Stimulated activated CD8-positive, alpha-beta memory T cell treated with anti-CD3 and anti-CD28 coated beads, Interleukin-4, amount 100 ng/mL, for 4 hours (primary cell): ENCODE measurements at places on chromosomes 1 and 21.

DNA sequence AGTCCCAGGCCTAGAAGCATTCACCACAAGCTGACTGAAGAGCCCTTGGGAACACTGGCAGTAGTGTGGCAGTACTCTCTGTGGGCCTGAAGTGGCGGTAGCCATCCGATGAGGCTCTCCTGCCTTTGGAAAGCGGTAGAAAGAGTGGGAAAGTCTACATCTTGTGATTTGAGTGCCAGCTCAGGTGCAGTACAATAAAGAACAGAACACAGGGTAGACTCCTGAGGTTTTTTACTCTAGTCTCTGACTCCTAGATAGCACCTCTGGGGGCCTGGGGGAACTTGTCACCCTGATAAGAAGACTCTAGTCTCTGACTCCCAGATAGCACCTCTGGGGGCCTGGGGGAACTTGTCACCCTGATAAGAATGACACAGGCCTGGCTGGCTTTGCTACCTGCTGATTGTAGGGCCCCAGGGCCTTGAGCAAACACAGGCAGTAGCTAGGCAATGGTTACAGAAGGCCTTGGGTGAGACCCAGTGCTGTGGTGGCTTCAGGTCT lies 18.0 kb upstream of the IL20 start:
- no peak for DNase-seq

DNA sequence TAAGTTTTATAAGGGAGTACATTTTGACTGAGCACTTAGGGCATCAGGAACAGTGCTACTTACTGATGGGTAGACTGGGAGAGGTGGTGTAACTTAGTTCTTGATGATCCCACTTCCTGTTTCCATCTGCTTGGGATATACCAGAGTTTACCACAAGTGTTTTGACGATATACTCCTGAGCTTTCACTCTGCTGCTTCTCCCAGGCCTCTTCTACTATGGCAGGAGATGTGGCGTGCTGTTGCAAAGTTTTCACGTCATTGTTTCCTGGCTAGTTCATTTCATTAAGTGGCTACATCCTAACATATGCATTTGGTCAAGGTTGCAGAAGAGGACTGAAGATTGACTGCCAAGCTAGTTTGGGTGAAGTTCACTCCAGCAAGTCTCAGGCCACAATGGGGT lies 41.3 kb upstream of the LAMC2 start:
- DNase-seq, result no peak

- DNase-seq, result no peak
Observed at GRCh38 chr21:19245188-19245580, 841.6 kb upstream of the TMPRSS15 start.

DNA sequence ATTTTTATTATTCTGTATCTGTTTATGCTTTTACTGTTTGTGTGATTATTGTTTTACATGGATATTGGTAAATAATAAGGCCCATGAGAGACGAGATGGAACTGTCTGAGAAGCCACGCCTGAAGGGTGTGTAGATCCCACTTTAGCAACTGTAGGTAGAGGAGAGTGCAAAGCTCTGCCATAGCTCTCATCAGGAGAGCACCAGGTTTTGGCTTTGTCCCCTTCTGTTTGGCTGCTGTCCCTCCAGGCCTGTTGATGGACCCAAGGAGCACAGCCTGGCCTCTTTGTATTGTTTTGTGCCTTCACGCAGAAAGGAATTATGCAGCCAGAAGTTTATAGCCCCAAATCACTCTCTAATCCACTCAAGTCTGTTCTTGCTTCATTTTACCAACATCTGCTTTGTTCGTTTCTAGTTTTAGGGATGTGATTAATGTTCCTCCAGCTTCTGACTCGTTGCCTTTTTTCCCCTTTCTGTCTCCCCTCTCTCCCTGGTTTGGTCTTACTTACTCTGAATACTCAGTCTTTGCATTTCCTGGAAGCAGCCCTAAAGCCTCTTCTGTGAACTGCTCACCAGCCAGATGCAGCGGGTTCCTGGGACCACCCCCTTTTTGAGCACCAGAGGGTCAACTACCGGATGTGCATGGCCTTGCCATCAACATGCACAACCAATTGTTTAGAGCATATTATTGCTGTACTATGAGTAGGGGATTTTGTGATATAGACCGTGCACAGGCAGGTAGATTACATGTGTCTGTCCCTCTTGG lies 127.3 kb downstream of the HHAT start:
- DNase-seq, result no peak

GRCh38 chr1:33332881-33333280 lies 12.0 kb upstream of the A3GALT2 start:
- no peak for DNase-seq

GRCh38 chr1:111959436-111959835 lies 30.0 kb downstream of the KCND3 start:
- no peak for DNase-seq

DNA sequence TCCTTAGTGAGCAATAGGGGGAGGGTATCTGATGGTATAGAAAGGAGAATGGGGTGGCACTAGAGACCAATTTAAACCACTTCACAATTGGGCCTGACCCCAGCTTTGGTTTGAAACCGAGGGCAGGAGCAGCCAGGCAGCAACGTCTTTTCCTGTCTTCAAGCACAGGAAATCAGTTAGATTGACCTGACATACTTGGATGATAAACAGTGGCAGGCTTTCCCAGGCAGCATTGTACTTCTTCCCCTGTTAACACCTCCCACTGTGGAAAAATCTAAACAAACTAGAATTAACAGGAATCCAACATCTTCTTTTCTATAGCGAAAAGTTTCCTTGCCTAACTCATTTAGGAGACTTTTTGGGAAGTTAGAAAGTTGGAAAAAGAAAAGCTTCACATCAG lies 40.6 kb downstream of the SELL start:
- no peak for DNase-seq

DNA sequence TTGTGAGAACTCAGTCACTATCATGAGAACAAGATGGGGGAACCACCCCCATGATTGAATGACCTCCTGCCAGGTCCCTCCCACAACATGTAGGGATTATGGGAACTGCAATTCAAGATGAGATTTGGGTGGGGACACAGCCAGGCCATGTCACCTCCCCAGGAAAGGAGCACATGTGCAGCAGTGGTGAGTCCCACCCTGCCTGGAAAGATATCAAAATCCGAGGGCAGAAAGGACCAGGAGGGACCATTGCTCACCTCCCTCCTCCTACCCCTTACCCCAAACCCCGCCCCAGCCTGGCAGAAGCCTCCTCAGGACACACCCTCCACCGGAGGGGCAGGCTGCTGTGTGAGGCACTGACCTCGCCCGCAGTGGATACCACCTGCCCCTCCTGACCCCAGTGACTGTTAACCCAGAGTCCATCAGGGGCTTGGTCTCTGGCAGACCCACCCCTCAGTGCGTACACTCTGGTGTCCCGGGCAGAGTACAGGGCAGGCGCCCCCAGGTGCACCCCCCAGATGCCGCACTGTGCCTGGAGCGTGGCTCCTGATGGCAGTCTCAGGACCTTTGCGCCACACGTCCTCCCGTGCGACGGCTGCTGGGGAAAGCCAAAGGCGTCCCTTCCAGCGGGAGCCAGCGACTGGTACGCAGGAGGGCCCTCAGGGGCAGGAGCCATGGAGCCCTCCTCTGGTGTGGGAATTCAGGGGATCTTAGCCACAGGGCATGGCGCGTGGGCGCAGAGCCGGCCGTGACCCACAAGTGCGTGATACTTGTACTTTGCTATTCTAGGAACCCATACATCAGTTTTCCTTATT lies 20.9 kb downstream of the PDXK start:
- no peak for DNase-seq

DNA sequence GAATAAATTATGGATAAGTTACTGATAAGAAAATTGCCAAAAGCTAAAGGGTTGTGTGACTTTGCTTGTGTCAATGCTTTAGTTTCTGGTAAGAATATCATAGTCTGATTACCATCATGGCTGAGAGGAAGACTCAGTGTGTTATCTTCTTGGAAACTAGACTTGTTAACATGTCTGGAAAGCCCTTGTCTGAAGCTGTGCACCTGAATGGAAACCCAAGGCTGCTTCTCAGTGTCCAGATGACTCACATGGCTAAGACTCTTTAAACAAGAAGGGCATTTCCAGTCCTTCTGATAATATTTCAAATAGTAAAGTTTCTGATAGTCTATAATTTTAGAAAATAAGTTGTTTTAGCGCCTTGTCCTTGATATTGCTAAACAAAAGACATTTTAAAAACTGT lies 1092.7 kb downstream of the PLA2G4A start:
- DNase-seq, result no peak

DNA sequence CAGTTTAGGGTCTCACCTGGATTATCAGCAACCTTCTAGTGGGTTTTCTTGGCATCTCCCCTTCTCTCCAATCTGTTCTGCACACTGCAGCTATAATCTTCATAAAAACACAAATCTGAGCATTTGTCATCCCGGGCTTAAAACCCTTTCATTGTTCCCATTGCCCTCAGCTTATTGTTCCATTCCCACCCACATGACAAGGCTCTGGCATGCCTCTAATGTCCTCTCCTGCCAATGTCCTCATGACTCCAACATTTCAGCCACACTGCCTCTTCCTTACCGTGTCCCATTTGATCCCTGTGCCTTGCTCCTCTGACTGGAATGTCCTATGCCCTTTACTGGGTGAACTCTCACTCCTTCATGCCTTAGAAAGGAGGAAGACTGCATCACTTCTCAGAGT lies 7.5 kb upstream of the DPH2 start:
- no peak for DNase-seq

DNA sequence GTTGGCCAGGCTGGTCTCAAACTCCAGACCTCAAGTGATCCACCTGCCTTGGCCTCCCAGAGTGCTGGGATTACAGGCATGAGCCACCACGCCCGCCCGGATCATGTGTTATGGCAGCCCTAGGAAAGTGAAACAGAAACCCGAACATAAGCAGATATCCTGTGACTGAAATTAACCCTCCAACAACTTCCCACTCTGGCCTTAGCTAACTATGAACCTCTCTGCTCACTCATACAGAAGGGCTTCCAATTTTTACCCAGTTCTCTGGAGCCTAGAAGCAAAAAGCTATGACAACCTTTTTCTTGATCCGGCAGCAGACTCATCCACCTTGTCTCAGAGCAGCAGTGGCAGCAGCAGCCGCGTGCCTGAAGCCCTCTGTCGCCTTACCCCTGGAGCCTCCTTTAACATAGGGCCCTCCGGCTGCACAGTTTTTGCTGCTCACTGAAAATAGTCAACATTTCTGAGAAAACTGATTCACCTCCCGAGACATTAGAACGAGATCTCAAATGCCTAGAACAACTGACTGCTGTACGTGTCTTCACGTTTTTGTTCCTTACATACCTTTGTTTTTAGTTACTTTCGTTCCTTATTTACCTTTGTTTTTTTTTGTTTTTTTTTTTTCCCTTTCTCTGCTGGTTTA lies 9.3 kb downstream of the CBR1 start:
- no peak for DNase-seq

GRCh38 chr1:66852870-66853269 lies 51.8 kb upstream of the INSL5 start:
- no peak for DNase-seq

- no peak for DNase-seq
Observed at GRCh38 chr1:7373251-7373650, 397.8 kb upstream of the VAMP3 start.

GRCh38 chr1:36766481-36766880 lies 267.8 kb downstream of the GRIK3 start:
- no peak for DNase-seq

DNA sequence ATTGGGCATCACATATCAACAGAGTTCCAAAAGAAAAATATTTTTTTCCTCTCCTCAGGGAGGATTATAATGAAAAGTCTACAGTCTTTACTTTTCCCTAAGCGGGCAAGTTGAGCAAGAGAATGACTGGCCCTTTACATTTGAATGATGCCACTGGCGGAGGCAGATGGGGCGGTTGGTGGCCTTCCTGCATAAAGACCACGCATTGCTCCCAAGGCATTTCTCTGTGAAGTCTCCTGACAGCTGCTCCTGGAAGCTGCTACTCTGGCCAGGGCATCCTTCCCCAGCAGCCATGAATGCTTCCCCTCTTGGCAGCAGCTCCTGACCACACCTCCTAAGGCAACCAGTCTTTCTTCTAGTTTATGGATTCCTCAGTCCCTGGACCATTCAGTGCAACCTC lies 161.1 kb upstream of the RRP15 start:
- no peak for DNase-seq

GRCh38 chr1:30759718-30760281 lies 2.2 kb upstream of the LAPTM5 start:
- DNase-seq, result peak; percentile 47

- no peak for DNase-seq
Observed at GRCh38 chr1:99682291-99682751, 36.4 kb downstream of the PALMD start.

DNA sequence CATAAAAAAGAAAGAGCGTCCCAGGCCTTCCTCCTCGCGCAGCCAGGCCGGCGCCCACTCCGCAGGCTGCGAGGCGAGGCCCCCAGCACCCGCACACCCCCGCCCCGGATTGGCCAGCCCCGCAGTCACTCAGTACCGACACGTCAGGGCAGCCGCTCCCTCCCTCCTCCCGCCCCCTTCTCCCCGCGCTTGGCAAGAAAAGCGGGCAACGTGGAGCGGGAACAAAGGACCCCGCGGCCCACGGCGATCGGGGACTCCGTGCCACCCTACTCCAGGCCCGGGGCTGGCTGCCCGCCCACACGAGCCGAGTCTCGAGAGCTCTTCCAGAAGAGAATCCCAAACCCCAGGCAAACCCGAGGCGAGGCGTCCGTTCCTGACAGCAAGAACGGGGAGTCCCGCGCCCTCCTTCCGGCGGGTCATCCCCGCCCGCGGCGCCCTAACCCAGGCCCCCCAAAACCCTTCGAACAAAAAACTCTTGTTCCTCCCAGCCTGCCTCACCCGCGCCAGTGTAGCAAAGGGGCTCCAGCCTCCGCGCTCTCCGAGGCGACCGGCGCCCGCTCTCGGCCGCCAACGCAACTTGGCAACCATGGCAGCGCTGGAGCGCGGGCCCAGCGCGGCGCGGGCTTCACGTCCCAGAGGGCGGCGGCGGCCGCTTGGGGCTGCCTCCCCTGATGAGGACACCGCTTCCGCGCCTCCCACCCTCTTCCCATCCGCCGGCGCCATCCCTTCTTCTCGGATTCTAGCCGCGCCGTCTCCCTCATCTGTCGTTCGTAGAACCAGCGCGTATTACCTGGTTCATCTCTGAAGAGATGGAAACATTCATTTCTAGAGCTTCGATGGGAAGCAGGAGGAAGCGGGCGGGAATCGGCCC lies 645 bp downstream of the IVNS1ABP start:
- peak; percentile 78 for DNase-seq
